CD4-positive, alpha-beta T cell (primary cell): ENCODE measurements at places on chromosomes 12 and 14.

- H3K27ac ChIP-seq: no peak overlapping the region
- no peak overlapping the region for H3K4me3 ChIP-seq
- DNase-seq: no peak
Measured at GRCh38 chr12:102043928-102044327, 17.9 kb downstream of the WASHC3 start.

DNA sequence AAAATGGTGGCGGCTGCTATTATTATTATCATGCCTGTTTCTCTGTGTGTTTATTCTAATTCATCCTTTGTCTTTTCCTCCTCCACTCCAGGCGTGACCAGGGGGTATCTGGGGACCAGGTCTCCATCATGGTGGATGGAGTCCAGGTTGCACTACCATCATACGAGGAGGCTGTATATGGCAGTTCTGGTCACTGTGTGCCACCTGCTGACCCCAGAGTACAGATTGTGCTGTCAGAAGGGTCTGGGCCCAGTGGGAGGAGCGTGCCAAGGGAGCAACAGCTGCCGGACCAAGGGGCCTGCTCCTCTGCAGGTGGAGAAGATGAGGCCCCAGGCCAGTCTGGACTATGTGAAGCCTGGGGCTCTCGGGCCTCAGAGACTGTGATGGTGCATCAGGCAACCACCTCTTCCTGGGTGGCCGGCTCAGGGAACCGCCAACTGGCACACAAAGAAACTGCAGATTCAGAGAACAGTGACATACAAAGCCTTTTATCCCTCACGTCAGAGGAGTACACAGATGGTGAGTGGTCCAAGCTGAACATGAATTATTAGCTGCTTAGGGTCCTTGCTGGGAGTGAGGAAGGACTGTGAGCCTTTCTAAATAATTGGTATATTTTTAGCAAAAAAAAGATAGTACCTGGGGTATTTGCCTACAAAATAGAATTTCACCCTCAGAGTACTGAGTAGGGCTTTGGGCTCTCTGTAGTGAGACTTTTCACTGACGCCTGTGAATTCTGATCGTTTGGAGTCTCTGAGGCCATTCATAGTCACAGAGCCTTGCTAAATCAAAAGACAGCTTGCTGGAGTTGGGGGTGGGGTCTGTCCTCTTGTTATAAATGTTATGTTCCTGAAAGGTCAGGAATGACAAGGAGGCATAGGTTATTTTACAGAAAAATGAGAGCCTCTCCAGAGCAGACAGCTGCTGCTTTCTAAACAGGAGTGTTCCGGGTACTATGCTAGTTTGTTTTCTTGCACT is 58.1 kb upstream of the SRSF5 start:
- H3K36me3 ChIP-seq: peaks cover 85% of the 10 kb centered on the region
- peak; percentile 28 for DNase-seq
- no peak overlapping the region for H3K27ac ChIP-seq
- no peak overlapping the region for H3K4me3 ChIP-seq
- peaks cover 32% of the 10 kb centered on the region for H3K4me1 ChIP-seq
- H3K27me3 ChIP-seq: no peaks in the 10 kb centered on the region

GRCh38 chr14:104341532-104342434 is 203.4 kb downstream of the KIF26A start:
- no peak overlapping the region for H3K4me3 ChIP-seq
- no peak overlapping the region for H3K27ac ChIP-seq
- H3K27me3 ChIP-seq: peaks cover 3% of the 10 kb centered on the region
- no peaks in the 10 kb centered on the region for H3K36me3 ChIP-seq
- DNase-seq: peak; percentile 50
- H3K4me1 ChIP-seq: no peaks in the 10 kb centered on the region

DNA sequence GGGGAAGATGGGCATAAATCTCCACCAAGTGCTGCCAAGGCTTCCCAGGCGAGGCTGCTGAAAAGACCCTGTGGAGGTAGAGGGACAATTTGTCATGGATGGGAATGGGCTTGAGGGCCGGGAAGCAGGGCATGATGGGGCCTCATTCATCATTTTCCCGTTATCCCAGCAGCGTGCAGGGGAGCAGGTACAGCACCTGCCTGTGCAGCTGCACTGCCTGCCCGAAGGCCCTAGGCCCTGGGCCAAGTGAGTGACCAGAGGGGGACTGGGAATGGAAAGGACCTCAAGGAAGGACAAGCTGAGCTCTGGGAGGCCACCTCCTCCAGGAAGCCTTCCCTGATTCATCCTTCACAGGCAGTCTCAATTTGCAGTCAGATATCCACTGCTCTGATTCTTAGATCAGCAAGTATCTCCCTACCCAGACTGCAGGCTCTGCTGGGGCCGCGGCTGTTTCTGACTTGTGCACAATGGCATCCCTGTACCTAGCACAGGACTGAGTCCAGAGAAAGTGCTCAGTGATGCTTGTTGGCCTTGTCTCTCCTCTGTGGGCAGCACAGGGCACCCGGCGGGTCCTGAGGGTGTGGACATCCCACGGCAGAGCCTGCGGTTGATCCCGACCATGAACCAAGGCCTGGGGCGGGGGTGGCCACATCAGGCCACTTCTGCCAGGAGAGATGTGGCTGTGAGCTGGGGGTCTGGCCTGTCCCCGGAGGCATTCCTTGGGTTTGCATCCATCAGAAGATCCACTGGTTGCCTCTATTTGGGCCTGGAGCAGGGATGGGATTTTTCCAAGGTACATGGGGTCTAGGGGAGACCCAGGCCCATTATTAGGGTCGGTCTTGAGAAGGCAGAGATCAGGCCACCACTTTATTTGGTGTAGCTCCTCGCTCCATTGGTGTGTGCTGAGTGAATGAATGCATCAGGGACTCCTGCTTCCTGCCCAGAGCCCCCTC is 167.3 kb upstream of the RTL1 start:
- DNase-seq: no peak
- H3K27ac ChIP-seq: no peak overlapping the region
- H3K36me3 ChIP-seq: no peaks in the 10 kb centered on the region
- peaks cover 14% of the 10 kb centered on the region for H3K27me3 ChIP-seq
- H3K4me3 ChIP-seq: no peak overlapping the region

DNA sequence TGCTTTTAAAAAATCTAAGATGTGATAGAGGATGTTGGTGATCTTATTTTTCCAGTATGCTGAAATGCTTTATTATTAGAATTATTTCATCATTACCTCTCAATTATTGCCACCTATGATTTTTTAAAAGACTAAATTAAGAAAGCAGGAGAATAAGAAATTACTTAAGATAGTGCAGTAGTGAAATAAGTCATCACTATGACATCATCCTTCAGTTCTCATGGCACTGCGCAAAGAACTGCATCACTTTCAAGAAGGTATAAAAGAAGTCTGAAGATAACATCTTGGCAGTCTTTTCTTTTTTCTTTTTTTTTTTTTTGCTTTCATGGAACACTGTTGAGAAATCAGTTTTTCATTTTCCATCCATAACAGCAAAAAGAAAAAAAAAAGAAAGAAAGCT is 24.4 kb downstream of the NT5DC3 start:
- H3K36me3 ChIP-seq: peaks cover 11% of the 10 kb centered on the region
- H3K27ac ChIP-seq: no peak overlapping the region
- DNase-seq: no peak
- H3K27me3 ChIP-seq: no peaks in the 10 kb centered on the region
- no peaks in the 10 kb centered on the region for H3K4me1 ChIP-seq
- no peak overlapping the region for H3K4me3 ChIP-seq
